Activated effector memory CD4-positive, alpha-beta T cell treated with anti-CD3 and anti-CD28 coated beads, Interleukin-2, amount 50 U/mL, for 16 hours (primary cell): ENCODE measurements at places on chromosomes 5 and 9.

DNA sequence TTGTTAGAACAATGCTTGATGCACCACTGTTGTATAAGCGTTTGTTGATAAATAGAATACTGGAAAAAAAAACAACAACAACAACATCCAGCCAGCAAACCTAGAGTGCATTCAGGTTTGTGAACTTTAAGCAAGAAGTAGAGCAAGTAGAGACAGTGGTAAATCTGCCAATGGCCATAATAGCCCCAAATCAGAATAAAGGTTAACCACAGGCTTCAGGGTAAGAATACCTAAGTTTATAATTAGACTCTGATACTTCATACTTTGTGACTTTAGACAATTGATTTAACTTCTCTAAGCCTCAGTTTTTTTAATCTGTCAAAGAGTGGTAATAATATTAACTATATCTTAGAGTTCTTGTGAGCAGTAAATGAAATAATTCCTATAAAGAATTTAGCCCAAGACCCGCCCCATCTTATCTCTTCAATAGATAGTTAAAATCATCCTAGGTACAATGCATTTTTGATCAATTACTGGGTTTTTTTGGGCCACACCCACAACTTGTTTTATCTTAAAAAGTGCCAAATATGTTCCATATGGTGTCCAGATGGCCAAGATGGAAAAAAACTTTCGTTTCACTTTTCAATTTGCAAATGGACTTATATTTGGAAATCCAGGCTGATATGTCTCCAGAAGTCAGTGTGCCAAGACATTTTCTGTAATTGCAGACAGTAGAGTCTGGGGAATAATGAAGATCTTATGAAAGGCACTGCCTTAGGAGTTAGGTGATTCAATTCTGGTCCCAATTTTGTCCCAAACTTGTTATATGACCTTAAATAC lies 24.5 kb upstream of the DPYSL3 start:
- no peak for DNase-seq

GRCh38 chr5:15463231-15463980 lies 36.6 kb upstream of the FBXL7 start:
- no peak for DNase-seq

GRCh38 chr9:82491604-82492003 lies 503.0 kb downstream of the SPATA31D1 start:
- DNase-seq: no peak

DNA sequence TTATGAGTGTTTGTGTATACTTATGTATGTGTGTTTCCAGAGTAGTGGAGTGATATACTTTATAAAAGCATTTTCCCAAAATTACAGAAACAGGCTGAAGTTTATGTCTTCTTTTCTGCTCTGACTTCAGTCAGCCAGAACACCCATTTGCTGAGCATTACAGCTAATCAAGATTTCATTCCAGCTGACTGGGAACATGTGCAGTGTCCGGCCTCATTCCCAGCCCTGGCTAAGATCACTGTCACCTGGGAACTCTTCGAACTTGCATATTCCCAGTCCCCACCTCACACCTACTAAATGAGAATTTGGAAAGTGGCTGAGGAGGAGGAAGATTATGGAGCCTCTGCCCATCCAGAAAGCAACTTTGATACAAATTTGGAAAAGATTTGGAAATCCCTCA lies 90.8 kb upstream of the PRRC1 start:
- no peak for DNase-seq

- no peak for DNase-seq
Observed at GRCh38 chr5:145553177-145553576, 282.0 kb downstream of the PRELID2 start.

DNA sequence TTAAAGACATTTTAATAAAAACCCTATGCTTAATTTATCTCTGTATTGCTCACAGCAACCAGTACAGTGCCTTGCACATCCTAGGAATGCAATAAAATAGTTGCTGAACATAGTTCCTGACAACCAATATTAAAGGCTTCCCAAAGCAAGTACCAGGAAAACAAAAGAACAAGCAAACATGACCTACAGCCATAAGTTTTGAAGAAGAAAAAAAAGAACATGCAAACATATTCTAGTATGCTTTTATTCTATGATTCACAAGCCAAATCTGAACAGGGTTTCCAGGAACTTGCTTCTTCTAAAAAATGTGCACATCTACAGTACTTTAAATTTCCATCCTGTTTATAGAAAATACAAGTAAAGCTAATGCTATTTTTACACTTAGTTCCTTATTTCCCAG lies 4.5 kb downstream of the CEMIP2 start:
- DNase-seq: no peak

DNA sequence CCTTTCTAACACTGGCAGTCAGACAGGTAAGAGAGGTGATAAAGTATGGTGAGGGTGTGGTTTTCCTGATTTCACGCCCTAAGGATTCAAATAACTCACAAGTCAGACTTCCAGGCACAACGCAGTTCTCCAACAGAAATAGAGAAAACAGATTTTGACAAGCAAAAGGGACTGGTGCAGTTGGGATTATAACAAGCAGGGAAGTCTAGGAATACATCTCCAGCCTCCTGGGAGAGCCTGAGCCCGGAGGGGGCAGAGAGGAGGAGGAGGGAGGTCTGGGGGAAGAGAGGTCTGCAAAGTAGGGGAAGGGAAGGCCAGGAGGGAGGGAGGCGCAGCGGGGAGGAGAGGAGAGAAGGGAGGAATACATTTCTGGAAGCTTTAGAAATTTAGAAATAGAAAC lies 1.6 kb downstream of the CMBL start:
- no peak for DNase-seq
